Stimulated activated CD4-positive, alpha-beta T cell treated with anti-CD3 and anti-CD28 coated beads, Interleukin-1b, Interleukin-23, amount 100 ng/mL, for 1 hour (primary cell): ENCODE measurements at places on chromosomes 7 and 10.

GRCh38 chr10:73647211-73647874 is 6.1 kb upstream of the MYOZ1 start:
- DNase-seq: no peak

DNA sequence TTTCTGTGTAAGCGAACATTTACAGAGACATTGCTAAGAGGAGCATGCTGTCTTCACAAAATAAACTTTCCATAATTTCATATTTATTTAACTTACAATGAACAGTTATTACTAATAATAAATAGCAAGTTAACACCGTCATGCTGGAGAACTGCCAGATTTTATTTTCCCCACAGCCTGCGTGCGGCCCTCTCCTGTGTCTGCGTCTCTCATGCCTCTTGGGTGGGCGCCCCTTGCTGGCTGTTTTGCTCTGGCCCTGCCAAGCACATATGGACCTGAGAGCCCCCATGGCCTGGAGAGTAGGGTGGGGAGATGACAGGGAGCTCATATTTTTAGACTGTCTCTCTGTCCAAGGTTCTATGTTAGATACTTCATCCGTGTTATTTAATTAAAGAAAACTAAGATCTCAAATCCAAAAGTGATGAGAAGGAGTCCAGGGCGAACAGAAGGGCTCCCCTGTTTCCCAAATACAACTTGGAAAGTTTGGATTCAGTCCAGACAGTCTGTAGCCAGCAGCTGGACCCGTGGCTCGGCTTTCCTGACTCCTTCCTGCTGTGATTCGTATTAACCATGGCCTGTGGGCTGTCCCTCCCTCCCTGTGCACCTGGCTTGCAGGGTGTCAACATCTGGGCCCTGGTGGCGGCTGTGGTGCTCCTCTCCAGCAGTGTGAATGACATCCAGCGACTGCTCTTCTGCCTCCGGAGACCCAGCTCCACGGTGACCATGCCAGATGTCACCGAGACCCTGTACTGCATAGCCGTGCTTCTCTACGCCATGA is 20.5 kb downstream of the FBH1 start:
- DNase-seq: no peak

DNA sequence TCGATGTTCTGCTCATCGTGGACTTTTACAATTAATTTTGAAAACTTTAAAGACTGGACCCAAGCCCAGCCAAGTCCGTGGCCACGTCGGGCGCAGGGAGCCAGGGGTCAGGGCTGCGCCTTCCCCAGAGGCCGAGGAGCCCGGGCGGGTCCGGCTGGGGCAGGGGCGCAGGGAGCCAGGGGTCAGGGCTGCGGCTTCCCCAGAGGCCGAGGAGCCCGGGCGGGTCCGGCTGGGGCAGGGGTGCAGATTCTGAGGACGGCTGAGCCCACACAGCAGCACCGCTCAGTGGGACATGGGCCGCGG is 75.2 kb downstream of the MICALL2 start:
- no peak for DNase-seq

GRCh38 chr7:13017881-13018280 is 330.4 kb downstream of the ARL4A start:
- no peak for DNase-seq

DNA sequence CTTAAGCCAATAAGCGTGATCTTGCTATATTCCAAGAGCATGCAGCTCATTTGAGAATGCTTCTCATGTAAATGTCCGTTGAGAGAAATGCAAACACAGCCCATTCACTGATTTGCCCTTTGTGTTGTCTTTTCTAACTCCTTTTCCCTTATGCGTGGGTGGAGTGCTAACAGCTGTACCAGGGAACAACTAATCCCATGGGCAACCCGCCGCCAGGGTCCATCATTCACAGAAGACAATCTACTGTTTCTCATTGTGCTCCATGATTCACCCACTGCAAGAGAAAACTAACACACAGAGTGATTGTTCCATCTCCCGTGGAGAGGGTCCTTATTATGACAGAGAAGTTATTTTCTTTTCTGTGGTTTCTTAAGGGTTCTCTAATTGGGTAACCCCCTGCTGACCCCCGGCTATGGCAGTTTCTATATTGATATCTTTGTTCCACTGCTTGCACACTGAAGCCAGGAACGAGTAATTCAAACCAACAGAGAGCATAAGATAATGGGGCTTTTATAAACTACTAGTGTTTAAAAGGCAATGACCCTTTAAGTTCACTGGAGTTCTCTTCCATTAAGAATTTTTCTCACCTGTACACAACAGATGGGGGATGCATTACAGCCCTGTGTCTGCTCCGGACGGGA is 298.7 kb downstream of the BAMBI start:
- DNase-seq: no peak

DNA sequence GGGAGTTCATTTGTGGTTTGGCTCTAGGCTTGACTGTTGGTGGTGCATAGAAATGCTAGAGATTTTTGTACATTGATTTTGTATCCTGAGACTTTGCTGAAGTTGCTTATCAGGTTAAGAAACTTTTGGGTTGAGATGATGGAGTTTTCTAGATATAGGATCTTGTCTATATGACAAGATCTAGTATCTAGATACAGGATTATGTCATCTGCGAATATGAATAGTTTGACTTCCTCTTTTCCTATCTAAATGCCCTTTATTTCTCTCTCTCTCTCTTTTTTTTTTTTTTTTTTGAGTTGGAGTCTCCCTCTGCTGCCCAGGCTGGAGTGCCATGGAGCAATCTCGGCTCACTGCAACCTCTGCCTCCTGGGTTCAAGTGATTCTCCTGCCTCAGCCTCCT is 62.9 kb downstream of the MGAM2 start:
- no peak for DNase-seq

GRCh38 chr10:128527711-128528110 is 401.5 kb upstream of the MKI67 start:
- no peak for DNase-seq

DNA sequence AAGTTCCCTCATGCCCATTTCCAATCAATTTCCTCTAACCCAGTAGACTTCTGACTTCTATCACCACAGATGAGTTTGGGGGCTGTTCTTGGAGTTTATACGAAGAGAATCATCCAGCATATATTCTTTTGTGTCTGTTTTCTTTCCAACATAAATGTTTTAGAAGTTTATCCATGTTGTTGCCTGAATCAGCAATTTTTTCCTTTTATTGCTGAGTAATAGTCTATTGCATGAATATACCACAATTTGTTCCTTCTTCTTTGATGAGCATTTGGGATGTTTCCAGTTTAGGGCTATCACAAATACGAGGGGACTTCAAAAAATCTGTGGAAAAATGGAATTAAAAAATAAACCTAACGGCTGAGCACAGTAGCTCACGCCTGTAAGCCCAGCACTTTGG is 26.2 kb downstream of the COPG2 start:
- no peak for DNase-seq

DNA sequence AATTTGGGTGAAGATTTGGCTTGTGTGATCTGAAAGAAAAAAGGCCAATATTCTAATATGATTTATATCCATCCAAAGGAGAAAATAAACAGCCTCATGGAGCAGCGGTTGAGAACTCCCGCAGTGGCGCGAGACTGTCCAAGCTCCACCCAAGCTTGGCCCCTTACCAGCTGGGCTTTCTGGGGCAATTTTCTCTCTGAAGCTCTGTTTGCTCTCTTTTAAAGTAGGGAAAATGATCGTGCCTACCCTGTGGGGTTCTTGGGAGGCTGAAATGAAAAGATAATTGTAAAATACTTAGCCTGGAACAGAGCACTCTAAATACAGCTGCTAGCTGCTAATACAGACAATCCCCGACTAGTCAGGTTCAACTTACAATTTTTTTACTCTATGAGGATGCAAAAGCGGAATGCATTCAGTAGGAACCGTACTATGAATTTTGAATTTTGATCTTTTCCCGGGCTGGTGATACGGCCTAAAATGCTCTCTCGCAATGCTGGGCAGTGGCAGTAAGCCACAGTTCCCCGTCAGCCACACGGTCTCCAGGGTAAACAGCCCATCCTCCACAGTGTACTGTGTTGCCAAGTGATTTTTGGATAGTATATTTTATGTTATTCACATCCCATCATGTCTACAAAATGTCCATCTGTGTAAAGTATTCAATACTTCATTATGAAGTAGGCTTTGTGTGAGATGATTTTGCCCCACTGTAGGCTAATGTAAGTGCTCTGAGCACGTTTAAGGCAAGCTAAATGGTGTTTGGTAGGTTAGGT is 137.7 kb downstream of the CHN2 start:
- no peak for DNase-seq

GRCh38 chr7:68488341-68489060 is 1109.8 kb upstream of the AUTS2 start:
- no peak for DNase-seq

DNA sequence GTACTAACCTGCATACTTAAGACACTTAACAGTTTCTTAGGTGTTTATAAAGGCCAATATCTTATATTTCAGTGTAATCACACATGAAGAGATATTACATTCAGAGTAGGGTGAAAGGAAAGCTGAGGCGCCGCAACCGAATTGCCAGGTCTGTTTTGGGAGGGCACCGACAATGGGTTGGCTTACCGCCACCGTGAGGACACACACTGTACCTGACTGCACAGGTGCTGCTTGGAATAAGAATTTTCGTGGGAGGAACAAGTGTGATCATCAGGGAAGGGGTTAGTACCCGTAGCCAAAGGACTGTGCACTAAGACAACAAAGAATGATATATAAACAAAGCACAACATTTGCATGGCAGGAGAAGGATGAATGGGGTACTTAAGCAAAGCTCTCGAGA is 591.8 kb downstream of the SUGCT start:
- no peak for DNase-seq

GRCh38 chr10:105793071-105793470 is 1152.0 kb downstream of the SORCS3 start:
- no peak for DNase-seq

- DNase-seq: no peak
Measured at GRCh38 chr10:34918776-34919315, 103.8 kb upstream of the PARD3 start.

GRCh38 chr7:42242381-42242780 is 5.4 kb upstream of the GLI3 start:
- no peak for DNase-seq

GRCh38 chr10:14008740-14009080 is 322.0 kb downstream of the FRMD4A start:
- no peak for DNase-seq

- no peak for DNase-seq
Measured at GRCh38 chr7:131723926-131724325, 167.5 kb upstream of the PODXL start.

DNA sequence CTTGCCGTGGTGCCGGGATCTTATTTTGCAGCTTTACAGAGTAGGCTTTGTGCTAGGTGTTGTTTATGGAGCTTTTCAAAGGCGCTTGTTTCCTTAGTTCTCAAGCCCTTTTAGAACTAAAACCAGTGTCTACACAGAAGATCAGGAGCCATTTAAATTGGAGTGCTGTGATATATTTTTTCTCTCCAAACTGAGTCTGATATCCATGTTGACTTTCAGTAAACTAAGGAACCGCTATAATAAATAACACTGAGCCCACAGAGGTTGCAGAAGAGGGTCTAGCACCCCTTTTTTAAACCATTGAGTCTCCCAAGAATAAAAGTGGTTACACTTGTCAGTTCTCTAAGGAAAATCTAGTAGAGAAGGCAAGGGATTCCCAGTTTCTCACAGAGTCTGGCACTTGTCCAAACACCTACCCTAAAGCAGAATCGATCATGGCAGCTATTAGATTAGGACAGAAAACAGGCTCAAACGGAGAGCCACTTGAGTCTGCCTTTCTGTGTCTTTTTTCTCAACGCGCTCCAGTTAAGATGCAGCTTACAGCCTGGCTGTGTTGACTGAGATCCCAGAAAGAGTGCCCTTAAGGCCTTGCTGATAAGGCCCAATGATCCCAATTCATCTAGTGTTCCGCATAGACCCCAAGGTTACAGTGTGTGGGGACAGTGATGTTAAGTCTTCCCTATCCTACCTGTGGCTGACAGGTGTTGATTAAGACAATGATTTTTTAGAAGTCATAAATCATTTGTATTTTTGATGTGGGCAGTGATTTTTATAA is 804 bp downstream of the TMEM106B start:
- no peak for DNase-seq

- DNase-seq: no peak
Measured at GRCh38 chr10:34176351-34176750, 638.7 kb downstream of the PARD3 start.

DNA sequence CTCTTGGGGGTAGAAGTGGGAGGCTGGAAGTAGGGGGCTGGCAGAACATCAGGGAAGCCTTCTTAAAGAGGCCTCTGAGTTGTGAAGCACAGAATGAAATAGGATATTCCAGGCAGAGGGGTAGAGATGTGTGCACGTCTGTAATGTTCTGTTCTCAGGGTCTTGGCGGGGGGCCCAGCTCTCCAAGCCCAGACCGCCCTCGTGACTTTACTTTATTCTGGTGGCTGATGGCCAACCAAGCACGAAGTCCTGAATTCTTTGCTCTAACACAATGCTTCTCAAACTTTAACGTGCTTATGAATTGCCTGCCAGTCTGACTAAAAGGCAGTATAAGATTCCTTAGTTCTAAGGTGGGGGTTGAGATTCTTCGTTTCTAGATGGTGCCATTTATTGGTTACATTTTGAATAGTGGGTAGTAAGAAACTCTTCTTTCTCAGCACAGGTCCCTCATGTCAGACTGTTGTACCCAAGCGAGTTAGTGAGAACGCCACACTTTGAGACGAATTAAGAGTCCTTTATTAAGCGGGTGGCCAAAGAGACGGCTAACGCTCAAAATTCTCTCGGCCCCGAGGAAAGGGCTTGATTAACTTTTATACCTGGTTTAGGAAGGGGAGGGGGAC is 8.2 kb downstream of the PRXL2A start:
- no peak for DNase-seq

GRCh38 chr7:49822856-49823255 is 49.4 kb downstream of the VWC2 start:
- DNase-seq: no peak

- no peak for DNase-seq
Measured at GRCh38 chr7:9822458-9823290, 1151.0 kb upstream of the PHF14 start.

- no peak for DNase-seq
Measured at GRCh38 chr10:1677307-1677939, 59.9 kb downstream of the ADARB2 start.

DNA sequence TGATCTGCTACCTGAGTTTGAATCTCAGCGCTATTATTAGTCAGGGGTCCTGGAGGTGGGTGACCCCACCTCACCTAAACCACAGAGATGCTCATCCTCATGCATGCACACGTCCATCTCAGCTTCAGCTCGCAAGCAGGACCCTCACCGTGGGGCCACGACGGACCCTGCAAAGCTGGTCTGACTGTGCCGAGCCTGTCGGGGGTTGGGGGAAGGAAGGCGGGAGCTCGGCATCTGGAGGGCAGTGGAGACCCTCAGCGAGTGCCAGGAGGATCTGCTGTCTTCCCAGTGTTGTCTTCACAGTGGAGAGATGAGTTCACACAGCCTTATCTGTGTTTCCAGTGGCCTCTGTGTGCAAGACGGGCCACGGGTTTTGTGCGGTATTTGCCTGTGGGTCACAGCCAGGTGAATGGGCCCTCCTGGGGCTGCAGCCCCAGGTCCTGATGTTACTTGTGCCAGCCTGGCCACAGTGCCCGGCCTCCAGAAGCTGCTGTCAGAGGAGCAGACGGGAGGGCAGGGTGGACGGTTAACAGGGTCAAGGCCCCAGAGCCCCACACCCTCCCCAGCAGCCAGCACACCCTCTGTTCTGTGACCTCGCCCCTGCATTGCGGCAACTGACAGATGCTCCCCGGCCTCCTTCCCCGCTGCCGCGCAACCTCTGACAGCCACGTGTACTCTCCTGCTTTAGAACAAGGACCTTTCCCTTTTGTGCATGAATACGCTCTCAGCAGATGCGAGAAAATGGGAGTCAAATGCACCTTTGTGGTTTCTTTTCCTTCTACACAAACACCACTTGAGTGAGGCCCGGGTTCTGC is 528.8 kb downstream of the DNAJB6 start:
- no peak for DNase-seq
